D341Med (cell line): ENCODE measurements at places on chromosomes 2 and 18.

DNA sequence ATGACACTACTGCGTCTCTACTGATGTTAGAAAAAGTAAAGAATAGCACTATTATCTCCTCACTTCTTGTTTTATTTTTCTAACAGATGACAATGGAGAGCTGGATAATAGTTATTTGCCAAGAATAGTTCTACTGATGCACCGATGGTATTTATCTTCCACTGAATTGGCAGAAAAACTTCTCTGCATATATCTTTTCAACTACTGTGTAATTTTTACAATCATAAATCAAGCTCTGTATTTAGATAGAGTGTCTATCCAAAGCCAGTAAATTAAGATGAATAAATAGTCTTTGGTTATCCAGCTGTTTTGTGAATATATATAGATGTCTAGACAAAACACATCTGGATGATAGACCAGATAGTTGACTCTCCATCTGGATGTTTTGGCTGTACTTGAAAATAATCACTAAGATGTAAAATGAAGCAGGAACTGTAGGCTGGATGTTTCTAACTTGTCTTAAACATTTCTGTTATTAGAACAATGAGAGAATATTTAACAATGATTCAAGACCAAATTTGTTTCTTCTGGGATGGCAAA, 40.1 kb downstream of the RASGRP3 start:
- no peak for DNase-seq

DNA sequence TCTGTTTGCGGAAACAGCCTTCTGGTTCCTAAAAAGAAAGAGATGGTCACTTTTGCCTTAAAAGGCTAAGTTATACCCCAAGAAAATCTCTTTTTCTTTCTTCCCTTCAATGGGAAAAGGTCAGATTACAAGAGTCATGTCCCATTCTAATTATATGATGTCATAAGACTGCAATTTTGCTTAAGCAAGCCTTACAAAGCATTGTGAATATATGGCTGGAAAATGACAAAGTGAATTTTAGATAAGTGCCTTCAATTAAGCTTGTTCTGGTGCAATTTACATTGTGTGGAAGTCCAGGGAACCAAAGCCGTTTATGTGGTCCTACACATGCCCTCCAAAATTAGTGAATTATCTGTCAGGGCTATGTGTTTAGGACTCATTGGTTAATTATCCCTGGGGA, 7.6 kb upstream of the BMP10 start:
- no peak for DNase-seq

DNA sequence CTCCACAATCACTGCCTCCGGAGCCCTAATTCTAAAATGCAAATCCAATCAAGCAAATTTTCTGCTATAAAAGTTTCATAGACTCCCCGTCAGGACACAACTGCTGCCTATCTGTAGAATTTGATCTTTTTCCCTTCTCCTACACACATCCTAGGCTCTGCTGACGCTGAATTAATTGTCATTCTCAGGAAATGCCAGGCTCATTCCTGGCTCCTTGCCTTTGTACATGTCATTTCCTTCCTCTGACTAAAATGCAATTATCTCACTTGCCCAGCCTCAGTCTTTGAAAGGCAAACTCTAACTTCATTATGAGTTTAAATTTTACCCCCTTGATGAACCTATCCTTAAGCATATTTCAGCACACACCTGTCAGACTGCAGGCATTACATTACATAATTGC, 844.9 kb upstream of the CRIM1 start:
- DNase-seq: no peak

- DNase-seq: no peak
Measured at GRCh38 chr2:156800781-156801361, 364.7 kb downstream of the GPD2 start.

DNA sequence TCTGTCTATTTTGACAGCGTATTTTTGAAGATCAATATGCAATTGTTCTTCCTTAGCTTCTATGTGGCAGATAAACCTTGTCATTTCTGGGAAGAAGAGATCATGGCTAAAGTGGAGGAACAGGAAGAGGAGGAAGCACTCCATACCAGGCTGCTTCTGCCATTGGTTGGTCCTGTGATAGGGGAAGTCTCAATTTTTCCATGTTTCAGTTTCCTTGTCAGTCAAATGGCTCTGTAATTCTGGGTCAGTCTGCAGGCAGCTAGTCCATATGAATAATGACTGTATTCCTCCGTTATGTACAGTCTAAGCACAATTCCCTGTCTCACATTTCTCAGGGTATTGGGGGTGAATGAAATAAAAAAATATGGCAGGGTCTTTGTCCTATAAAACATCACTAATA, 277.6 kb upstream of the CXCR4 start:
- DNase-seq: no peak

DNA sequence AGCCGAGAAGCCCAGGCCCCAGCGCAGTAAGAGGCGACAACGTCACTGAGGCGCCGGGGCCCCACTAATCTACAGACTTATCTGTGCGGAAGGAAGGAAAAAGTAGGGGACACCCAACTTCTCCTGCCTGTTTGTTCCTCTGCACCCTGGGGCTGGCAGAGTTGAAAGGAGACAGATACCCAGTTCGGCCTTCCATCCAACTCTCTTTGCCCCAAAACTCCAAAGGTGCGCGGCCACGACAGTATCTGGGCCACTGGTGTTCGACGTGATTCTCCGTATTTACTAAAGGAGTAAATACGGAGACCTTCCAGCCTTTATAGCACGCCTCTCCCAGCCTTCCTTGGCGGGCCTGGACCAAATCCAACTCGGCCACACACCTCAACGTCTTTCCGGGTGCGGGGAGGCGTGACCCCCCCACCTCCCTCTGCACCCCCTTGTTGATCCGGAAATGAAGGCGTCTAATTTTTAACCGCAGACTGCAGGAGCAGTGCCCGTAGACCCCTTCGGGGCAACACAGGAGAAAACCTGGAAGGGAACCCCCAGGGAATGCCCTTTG, 1.6 kb downstream of the SMAD7 start:
- no peak for DNase-seq

- DNase-seq: no peak
Measured at GRCh38 chr2:82169379-82169778, 1864.8 kb upstream of the LRRTM1 start.

GRCh38 chr2:233476651-233477547, 89.7 kb downstream of the USP40 start:
- DNase-seq: peak; percentile 17

DNA sequence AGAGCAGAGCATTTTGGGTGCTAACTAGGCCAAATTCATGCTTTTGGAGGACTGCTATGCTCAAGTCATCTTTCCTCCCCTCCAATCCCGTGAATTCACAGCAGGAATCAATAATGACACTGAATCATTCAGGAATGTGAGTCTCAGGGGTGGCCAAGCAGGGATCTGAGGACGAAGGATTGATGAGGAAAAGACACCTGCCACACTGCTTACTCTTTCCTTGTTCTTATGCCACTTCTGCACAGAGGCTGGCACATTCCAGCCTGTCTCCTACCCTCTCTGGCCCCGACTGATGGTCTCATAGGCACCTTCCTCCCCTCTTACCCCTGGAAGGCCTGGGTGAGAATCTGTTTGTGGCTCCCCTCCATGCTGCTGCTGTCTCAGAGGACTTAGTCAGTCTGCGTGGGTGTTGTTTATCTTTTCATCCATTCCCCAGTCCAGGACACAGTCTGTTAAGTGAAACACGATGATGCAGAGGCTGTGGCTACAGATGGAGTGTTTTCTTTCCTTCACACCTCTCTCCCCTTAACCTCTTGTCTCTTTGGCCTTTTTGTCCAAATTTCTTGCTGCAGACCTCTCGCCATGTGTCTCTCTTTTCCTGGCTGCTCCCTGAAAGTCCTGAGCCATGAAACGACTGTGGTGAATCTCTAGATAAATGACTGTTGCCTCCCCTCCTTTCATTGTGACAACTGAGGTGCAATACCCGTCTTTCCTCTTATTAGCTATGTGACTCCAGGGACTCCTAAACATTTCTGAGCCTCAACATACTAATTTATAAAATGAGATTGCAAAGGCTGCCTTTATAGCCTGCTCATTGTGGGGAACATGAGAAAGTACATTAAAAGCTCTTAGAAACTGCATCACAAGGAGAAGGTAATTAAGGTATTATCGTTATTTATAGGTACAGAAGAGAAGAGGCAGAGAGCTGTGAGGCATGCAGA, 86.9 kb downstream of the RDH14 start:
- DNase-seq: no peak

GRCh38 chr2:100813527-100813926, 6.4 kb upstream of the NPAS2 start:
- no peak for DNase-seq

DNA sequence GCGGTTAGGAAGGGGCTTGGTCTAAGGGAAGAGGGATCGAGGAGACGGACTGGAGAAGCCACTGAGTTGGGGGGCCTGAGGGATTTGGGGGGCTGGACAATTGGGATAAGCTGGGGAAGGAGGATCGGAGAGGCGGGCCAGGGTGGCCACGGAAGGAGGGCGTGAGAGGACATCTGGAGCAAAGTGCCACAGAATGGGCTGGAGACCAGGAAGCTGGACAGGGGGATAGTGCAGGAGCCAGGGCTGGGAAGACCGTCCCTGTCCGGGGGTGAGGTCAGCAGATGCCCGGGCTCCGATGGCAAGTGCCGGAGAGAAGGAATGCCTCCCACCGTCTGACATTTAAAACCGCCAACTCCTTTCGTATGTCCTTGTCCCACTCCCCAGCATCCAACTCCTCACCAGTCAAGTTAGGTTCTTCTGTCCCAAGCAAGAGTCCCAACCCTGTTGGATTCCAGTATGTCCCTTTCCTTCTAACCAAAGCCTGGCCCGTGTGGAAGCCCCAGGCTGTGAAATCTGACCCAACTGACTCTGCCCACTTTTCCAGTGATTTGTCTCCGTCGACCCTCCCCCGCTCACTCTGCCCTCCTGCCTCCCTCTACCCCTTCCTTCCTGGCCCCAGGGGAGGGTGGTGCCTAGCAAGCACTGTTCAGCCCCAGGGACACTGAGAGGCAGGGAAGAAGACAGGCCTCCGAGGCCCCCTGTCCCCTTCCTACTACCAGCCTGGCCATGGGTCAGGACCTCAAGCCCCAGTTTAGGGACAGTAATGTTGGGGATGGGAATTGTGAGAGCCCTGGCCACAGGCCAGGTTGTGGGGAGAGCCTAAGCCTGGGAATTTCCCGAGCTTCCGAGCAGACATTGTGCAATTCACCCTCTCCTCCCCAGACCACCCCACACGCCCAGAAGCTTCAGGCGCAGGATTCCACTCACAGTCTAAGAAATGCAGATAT, 31.5 kb upstream of the TMBIM1 start:
- DNase-seq: no peak

GRCh38 chr2:190318931-190319554, 583 bp downstream of the HIBCH start:
- peak; percentile 28 for DNase-seq

GRCh38 chr2:96329874-96330273, 4.8 kb downstream of the ITPRIPL1 start:
- DNase-seq: no peak

- DNase-seq: no peak
Measured at GRCh38 chr2:75416420-75417342, 144.1 kb downstream of the EVA1A start.

DNA sequence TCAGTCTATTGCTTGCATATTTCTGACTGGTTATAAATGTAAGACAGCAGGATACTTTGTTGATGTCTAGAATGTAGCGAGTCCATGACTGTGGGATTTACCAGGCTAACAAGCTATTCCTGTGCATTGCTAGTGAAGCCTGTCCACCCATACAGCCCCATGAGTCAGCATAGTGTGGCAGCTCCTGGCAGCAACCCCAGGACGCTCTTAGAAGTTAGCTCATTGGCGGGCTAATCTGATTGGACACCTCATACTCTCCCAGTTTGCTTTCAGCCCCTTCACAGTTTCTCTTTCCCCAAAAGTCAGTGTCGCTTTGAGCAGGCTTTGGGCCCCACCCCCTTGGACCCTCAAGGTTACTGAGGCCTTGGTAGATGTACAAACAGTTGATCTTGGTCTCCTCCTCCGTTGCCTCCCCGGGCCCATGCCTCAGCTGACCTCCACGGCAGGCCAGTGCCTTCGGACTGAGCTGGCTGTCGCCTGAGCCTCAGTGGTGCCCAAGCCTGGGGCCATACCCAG, 48.0 kb downstream of the COA5 start:
- no peak for DNase-seq

DNA sequence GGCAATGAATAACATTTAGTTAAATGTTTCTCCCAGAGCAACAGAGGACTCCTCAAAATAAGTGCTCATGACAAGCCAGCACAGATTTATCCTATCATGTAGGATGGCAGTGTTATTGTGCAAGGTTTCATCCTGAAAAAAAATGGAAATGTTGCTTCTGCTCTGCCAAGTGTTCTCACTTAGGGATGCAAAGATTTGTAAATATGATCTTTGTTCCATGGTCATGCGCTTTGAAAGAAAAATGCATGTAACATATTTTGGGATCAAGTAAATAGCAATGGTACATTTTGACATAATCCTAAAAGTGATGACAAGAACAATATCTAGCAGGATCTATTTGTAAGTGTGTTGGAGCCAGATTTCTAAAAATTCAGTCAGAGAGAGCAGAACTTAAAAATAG, 229.5 kb upstream of the CCDC150 start:
- no peak for DNase-seq

GRCh38 chr18:12028040-12028628, 46.8 kb downstream of the IMPA2 start:
- DNase-seq: no peak

- DNase-seq: peak; percentile 55
Measured at GRCh38 chr2:241391892-241392665, 36.0 kb downstream of the FARP2 start.

- DNase-seq: no peak
Measured at GRCh38 chr2:126731353-126731752, 75.4 kb downstream of the GYPC start.

DNA sequence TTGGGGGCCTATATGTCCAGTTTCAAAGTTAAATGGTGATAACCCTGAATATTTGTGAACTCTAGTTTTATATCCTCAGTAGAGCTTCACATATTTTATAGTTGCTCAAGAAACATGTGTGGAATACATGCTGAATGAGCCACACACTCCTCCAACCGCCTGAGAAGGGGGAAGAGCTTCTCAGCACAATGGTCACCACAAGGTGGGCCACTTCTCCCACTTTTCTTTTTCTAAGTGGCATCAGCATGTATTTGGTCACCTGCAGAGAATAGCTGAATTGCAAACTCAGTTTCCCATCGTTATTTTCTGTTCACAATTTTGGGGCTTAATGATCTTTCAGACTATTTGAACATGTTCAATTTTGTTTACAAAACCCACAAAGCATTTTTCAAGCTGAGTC, 340.5 kb downstream of the PARD3B start:
- DNase-seq: peak; percentile 27

DNA sequence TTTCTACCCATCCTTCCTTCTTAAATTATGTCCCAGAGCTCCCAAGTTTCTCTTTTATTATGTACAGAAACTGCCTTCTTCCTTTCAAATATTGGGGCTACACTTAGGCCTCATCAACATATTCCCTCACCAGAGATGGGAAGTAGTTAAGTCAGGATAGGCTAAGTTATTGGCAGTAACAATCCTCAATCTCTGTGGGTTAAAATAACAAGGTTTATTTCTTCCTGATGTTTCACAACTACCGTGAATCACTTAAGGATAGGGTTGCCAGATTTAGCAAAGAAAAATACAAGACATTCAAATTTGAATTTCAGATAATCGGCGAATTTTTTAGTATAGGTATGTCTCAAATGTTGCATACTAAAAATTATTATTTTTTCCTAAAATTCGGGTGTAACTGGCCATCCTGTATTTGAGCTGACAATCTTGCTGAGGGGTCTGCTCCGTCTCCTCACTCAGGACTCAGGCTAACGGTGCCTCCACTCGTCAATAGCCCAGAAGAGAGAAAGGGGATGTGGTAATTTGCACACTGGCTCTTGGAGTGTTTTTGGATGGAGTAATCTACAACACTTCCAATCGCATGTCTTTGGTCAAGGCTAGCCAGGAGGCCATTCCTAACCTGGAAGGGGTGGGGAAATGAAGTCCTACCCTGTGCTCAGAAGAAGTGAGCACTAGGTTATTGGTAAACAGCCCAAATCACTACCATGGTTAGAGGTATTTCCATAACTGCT, 91.7 kb downstream of the ACTR3 start:
- DNase-seq: no peak
